Motor neuron (in vitro differentiated cells): ENCODE measurements at places on chromosomes 6 and 20. TPM values are rescaled to one million over a fixed set of nuclear protein-coding genes. Genes with fewer than 3 reads are reported as not detected.

Gene NMBR
- 0.43 and 0.63 TPM in 2 replicates for total RNA-seq

DNA sequence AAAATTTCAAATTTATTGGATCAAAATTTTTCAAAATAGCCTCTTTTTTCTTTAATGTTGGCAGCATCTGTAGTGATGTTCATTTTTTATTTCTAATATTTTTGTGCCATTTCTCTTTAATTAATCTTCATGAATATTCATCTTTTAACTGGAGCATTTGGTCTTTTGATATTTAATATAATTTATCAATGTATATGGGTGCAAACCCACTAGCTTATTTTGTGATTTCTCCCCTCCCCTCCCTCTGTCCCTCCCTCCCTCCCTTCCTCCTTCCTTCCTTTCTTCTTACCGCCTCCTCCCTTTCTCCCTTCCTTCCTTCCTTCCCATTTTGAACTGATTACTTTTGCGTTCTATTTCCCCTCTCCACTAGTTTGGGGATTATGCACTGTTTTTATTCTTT, 49.2 kb downstream of the TGM2 start:
- ATAC-seq: no peak

Gene SPATS1
- total RNA-seq: not detected in 2 replicates

DNA sequence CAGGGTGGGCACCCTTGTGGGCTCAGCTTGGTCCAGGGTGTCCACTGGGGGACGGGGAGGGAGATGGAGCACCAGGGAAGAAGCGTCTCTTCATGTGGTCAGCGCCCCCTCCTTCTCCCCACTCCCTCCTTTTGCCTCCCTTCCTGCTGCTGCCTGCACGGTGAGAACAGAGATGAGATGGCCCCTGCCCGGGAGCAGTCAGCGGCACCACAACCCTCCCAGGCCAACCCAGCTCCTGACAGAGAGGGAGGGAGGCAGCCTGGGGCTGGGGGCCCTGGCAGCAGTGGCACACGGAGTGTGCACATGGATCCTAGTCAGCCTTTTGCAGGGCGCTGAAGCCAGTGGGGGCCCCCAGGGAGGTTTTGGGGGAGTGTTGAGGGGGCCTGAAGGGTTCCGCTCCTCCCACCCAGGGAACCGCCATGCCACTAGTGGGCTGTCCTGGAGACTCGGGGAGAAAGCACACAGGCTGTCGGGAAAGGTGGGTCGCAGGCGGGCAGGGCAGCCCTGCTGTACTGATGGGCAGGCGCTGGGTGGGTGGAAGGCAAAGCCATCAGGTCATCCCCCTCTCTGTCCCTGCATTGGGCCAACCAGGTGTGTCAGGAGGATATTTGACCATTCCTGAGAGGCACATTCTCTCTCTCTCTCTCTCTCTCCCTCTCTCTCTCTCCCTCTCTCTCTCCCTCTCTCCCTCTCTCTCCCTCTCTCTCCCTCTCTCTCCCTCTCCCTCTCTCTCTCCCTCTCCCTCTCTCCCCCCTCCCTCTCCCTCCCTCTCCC, 94.3 kb upstream of the BHLHE23 start:
- no peak for ATAC-seq

Gene ENPP4
- 10.2 and 10.3 TPM in 2 replicates for total RNA-seq

Gene CDSN
- not detected in 2 replicates for total RNA-seq

DNA sequence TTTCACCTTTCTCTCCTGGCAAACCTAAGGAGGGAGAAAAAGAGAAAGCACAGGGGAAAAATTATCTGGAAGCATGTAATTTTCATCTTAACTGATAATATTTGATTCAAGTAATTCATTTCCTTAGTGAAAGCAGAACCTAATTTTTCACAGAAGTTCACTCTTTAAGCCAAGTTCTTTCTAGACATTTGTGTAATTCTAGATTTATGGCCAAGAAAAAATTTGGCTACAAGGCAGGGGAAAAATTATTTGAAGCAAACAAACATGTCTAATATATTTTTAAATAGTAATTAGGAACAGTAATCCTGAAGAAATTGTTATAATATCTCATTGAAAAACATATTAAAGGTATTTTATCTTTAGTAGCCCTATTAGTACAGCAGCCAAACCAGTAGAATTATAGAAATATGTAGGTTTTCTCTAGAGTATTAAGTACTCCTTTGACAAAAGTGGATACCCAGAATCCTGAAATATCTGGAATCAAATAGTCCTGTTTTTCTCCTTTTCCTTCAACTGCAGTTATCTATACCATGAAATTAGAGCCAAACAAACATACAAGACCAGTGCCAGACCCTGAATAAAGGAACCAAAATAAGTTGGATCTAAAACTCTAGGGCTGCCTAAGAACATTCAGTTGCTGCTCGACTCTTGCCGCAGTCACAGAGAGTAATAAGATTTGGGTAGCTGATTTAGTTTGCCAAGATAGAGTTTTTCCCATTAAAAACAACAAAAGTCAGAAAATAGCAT, 116.5 kb downstream of the COL12A1 start:
- ATAC-seq: no peak

GRCh38 chr20:61350500-61351250, 98.6 kb downstream of the CDH4 start:
- ATAC-seq: peak; percentile 33

DNA sequence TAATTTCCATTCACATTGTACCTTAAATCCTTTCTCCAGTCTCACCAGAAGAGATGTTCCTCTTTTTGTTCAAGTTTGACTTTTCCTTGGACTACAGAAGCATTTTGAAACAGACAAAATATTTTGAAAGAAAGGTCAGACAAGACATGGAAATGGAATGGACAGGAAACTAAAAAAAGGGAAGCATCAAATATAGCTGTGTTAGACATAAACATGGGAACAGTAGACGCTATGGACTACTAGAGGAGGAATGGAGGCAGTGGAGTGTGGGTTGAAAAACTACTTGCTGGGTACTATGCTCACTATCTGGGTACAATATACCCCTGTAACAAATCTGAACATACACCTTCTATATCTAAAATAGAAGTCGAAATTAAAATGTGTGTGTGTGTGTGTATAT, 4.1 kb upstream of the FAM135A start:
- ATAC-seq: no peak

DNA sequence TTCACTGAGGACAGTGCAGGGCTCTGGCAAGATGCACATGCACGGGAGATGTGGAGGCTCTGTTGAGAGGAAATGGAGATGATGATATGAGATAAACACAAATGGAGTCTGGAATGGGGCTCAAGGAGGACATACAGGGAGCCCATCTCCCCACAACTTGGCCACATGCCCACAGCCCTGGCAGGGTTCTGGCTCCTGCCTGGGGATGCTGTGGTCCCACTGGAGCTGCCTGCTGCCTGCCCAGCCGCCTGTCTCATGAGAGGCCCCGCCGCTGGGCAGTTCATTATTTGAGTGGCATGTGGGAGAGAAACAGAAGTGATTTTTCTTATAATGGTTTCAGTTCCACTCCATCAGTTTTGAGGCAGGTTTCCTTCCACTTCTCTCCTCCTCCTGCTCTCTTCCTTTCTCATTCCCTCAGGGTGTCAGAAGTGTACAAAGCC, 133.6 kb upstream of the TRAF3IP2 start:
- ATAC-seq: no peak

DNA sequence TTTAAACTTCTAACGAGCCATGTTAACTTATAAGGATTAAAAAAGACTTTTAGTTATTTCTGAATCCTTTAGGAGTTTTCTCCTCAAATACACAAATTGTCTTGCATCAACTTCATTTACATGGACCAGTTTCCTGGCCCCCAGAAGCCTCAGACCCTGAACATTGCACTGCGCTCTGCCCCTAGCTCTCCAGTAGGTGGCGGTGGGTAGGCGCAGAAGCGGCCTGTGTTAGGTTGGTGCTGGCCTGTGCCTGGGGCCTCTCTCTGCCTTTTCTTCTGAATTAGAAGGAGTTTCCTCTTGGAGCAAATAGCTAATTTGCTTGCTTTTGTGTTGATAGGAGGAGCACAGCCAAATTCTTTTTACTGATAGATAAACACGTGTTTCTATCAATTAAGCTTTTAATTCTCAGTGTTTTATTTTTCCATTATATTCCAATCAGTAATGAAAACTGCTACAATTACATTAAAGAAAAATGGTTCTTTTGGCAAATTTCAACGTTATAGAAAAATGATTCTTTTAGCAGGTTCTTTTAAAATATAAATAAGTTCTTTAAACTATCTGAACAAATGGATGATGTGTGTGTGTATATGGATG, 44.4 kb downstream of the DTD1 start:
- ATAC-seq: peak; percentile 80

DNA sequence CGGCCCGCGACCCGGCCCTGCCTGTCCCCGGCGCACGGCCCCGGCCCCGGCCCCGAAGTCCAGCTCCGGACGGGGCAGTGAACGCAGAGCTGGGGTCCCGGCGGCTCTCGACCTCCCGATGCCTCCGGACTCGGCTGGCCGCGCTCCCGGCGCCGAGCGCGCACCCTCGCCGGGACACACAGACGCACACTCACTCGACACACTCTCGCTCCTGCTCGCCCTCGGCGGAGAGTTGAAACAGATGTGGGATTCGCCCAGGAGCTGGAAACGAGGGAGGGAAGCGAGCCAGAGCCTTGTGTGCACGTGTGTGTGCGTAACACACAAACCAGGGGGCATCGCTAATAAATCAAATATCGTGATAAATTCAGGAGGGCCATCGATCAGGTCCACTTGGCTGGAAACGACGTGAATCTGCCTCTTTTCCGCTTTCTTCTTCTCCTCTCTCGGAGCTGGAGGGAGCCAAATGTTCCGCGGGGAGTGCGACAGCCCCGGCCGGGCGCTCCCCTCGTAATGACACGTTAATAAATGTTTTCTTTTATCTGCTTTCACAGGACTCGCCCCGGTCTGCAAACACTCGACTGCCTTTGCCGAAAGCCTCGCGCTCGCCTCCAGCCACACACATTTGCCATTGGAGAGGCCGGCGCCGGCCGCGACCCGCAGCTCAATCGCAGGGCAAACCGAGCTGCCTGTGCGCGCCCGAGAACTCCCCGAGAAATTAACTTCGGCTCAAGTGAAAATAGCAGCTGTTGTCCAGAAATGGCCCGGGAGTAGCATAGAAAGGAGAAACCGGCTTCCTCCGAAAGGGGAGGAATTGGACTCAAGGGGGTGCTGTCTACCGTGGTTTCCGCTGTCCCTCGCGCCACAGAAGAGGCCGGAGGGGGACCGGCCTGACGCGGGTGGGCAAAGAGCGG, 828 bp upstream of the SULF2 start:
- ATAC-seq: peak; percentile 63

DNA sequence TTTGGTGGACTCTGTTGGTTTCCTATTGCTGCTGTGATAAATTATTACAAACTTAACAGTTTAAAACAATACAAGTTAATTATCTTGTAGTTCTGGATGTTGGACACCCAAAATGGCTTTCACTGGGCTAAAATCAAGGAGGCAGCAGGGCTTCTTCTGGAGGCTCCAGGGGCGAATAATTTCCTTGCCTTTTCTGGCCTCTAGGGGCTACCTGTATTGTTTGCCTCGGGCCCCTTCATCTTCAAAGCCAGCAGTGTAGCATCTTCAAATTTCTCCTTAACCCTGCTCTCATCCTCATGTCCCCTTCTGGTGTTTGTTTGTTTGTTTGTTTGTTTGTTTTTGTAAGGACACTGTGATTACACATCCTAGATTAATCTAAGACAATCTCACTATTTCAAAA, 60.5 kb upstream of the ANKEF1 start:
- ATAC-seq: no peak

DNA sequence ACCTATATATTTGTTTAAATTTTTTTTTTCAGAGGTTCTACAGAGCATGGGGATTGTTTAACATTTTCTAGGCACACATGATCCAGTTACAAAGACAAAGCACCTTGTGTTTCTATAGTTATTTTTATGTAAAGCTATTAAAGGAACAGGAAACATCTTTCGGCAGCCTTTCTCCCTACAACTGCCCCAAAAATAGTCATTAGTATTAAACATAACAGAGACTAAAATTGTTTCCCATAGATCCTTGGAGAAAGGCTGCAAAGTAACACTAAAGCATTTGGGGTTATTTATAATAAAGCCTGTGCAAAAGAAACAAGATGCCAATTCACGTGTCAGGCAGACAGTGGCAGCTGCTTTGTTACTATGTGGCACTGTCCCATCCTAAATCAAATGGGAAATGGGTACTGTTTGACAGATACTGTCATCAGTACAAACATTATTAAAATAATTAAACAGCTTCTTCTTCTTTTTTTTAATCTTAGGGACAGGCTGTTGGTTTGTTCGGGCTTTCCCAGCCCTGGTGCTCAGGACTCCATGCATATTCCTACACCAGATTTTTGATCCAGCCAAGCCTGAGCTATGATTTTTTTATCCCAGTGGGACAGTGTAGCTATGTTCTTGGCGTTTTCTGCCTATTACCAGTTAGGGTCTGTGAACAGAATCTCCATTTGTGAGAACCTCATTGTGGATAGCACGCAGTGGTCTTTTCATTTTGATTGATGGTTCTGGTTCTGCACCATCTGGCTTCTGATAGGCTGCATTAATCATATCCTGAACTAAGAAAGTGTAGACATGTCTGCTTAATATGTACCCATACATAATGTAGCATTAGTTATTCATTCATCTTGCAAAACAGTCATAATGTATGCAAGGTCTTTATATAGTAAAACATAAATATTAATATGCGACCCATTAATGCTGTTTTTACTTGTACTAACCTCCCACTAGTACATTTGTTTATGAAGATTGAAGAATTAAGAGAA, 460.4 kb upstream of the SOX4 start:
- peak; percentile 86 for ATAC-seq

DNA sequence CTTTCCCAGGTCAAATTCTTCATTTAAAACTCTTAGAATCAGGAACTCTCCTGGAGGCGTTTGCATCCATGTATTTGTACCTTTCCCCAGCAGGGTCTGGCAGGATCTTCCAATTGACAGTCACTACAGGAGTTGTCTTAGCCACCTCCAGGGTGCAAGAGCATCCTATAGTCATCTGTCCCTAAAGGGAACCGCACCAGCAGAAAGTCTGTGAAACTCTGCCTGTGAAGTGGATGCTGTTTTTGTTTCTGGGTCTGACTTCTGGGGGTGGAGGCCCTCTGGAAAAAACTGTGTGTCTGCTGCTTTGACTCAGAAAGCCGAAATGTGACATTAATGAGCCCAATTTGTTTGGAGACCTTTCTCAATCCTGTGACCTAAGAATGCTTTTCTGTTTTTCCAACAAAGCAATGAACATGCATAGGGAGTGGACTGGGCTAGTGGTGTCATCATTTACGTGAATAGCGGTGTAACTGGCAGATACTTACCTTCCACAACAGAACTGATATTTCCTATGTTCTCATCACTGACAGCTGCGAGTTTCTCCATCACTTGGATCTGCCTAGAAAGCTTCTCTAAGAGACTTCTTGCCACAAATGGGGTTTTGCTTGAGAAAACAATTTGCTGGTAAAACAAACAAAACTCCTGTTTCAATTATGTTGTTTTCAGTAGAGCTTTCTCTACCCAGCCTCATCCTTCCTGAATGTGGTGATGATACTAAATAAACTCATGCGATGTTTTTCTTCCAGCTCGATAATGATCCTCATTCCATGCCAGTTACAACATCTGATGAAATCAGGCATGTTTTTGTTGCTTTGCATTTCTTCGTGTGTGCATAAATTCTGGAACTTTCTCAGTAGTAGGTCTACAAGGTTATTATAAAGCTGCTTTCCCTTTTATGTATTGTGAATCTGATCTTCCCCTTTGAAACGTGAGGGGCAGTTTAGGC, 33.3 kb upstream of the ARMH2 start:
- peak; percentile 76 for ATAC-seq

Gene PHACTR3
- 41.0 and 41.1 TPM in 2 replicates for total RNA-seq

Gene BPIFB2
- not detected in 2 replicates for total RNA-seq

GRCh38 chr6:77707603-77708002, 54.8 kb downstream of the MEI4 start:
- ATAC-seq: no peak
